ENCODE measurements at places on chromosomes 3 and 15.
A peak's percentile ranks its signal among the peaks of the same experiment; 100 is the strongest.

DNA sequence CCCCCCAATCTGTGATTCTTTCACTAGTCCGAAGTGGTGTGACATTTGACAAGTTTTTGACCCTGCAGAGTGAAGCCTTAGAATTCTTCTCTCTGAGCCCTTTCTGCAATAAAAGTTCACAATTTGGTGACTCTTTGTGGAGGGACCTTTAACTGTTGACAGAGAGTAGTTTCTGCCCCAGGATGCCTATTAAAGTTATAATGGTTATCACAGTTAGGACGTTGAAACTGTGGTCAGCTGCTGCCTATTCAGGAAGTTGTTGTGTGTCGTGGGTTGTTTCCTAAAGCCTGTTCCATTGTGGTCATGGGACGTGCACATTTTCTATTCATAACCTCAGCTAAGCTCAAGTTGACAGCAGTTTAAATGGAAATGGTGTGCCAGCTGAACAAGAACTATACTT lies 274.5 kb downstream of the NEK10 start:
- DNase-seq = no peak

DNA sequence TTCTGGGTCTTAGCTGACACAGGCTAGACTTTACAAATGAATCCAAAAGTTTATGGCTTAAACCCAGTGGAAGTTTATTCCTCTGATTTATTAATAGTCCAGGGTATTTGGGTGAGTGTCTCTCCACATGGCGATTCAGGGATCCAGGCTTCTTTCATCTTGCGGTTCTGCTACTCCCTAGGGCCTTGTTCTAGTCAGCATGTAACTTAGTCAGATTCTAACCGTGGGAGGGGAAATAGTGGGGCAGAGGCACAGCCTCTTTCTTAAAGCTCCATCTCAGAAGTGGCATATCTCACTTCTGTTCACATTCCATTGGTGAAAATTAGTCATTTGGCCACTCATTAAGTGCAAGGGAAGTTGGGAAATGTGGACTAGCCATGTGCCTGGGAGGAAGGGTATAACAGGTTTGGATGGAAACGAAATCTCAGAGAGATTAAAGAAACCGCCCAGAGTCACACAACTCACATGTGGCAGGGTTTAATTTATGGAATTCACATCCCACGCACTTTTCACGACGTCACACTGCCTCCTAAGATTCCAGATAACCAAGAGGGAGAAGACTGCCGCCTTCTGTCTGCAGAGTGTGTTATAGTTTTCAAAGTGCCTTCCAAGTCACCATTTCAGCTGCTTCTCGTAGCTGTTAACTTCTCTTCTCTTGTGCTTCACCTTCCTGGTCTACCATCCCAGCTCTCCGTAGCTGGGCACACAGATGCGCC lies 11.4 kb upstream of the RASGRF1 start:
- no peak for DNase-seq

- DNase-seq = no peak
Observed at GRCh38 chr15:51724199-51724598, 13.3 kb downstream of the LYSMD2 start.

DNA sequence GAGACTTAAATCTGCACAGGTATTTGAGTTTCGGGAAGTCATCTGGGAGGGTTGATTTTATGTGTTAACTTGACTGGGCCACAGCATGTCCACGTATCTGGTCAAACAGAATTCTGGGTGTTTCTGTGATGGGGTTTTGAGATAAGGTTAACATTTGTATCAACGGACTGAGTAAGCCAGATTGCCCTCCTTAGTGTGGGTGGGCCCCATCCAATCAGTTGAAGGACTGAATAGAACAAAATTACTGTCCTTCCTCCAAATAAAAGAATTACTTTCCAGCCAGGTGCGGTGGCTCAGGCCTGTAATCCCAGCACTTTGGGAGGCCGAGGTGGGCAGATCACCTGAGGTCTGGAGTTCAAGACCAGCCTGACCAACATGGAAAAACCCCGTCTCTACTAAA lies 399.3 kb downstream of the MAGI1 start:
- DNase-seq = no peak

- peak; percentile 98 for DNase-seq
Observed at GRCh38 chr3:71444028-71444860, 139.3 kb downstream of the FOXP1 start.

GRCh38 chr3:64612916-64613526 lies 74.8 kb downstream of the ADAMTS9 start:
- DNase-seq = no peak

GRCh38 chr15:65055201-65055870 lies 10.1 kb downstream of the SLC51B start:
- no peak for DNase-seq

GRCh38 chr3:64179249-64179648 lies 46.0 kb downstream of the PRICKLE2 start:
- DNase-seq = no peak

DNA sequence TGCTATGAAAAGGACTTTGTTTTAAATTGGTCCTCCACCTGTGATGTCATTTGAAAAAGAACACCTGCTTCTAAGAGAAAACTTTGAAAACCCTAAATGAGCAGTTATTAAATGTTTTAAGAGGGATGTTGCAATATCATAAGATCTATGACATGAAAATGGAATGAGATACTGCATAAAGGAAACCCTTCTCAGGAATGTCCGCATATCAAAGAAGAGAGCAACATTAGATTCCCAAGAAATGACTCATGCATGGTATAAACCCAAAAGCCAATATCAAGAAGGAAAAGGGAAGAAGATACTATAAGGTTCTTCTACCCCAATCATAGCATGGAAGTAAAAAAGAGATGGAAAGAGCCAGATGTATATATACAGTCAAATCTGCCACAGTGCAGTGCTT lies 627.5 kb upstream of the LMCD1 start:
- DNase-seq = peak; percentile 41

DNA sequence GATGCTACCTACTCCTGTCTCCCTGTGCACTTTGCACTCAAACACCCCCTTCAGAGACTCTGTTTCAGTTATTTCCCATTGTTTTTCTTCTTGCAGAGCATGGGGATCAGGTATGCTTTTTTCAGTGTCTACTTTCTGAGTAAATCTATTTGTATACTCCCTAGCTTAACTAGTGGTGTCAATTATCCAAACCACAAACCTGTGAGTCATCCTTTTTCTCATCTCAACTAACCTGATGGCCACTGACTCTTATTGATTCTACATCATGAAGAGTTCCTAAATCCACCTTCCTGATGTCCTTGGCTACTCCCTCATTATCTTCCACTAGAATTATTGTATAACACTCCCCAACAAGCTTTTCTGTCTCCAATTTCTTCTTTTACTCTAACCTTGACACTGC lies 68.0 kb downstream of the DIPK2A start:
- peak; percentile 14 for DNase-seq

DNA sequence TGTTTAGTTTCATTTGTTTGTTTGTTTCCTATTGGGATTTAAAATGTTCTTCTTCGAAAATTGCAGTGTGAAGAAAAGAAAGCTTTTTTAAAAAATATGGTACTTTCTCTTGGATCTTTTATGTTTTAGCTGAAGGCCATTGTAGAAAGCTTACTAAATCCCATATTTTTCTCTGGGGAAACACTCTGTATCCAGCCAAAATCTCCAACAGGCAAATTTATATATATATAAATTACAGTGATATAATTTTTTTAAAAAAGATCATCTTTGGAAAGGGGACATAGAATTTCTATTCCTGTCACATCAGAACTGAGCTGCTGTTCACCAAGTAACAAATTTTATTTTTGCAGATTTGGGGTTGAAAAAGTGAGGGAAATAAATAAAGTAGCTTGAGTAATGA lies 19.6 kb upstream of the EPHA3 start:
- DNase-seq = no peak

GRCh38 chr3:131341761-131342160 lies 39.8 kb upstream of the NUDT16 start:
- no peak for DNase-seq

- no peak for DNase-seq
Observed at GRCh38 chr3:56086355-56086754, 381.9 kb downstream of the ERC2 start.

DNA sequence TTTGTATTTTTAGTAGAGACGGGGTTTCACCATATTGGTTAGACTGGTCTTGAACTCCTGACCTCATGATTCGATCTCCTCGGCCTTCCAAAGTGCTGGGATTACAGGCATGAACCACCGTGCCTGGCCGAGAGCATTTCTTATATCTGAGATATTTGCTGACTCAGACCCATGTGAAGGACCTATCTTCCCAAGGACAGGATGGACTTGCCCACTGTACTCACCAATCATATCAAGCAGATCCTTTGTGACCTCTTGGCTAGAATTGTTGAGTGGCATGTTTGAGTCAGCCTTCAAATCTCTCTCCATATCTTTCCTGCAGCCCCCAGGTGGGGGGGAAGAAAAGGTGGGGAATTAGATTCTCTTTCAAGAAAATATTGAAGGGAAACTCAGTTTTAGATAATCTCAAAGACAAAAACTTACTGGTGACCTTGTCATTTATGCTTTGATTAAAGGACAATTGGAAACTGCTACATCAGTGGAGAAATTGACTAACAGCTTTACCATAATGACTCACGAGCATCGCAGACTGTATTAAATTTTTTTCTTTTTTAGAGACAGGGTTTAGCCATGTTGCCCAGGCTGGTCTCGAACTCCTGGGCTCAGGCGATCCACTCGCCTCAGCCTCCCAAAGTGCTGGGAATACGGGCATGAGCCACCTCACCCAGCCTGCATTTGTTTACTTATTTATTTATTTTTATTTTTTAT lies 3.1 kb downstream of the C3orf62 start:
- DNase-seq = no peak

DNA sequence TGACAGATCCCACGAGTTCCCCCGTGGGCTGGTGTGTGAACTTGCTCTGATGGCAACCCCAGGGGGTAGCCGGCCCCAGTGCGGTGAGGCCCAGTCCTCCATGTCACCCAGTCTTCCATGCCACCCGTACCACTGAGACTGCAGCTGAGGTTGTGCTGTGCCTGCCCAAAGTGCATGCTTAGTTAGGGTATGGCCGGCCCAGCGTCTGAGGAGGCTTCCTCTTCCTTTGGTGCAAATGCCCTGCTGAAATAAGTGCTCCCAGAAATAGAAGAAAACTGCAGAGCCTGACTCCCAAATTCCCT lies 31.5 kb downstream of the MGLL start:
- DNase-seq = no peak

DNA sequence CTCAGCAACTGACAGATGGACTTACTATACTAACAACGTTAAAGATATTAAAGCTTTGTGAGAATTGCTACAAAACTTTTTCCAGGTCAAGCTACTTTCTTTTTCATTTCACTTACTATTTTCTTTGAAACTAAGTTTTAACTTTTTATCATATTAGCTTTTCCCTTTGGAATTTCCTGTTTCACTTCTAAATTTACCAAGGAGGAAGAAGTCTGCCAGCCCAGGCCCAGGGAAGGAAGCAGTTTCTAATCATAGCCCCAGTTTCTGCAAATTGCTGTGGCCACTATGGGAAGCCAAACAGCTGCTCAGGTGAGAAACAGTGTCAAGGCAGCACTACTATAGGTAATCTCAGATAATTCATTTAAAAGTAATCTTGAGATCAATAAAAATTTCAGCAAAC lies 18.4 kb downstream of the CYFIP1 start:
- no peak for DNase-seq

All from foreskin keratinocyte (primary cell).